Placental pericyte (primary cell): ENCODE measurements at places on chromosomes 5 and 9. TPM values are rescaled to one million over a fixed set of nuclear protein-coding genes. Genes with fewer than 3 reads are reported as not detected.

TRIM36 gene
- 1.8 and 2.9 TPM in 2 replicates for total RNA-seq

ABLIM3 gene
- 18.6 and 71.4 TPM in 2 replicates for total RNA-seq

TAS2R1 gene
- total RNA-seq, result 0.29 TPM in 1 of 2 replicates, not detected in the other

PLPP7 gene
- total RNA-seq, result 4.3 and 5.5 TPM in 2 replicates

VCAN gene
- 200 and 945 TPM in 2 replicates for total RNA-seq

TEX48 gene
- not detected in 2 replicates for total RNA-seq

NTNG2 gene
- 1.1 and 2.8 TPM in 2 replicates for total RNA-seq

NR6A1 gene
- total RNA-seq, result 0.66 and 0.72 TPM in 2 replicates

CDX1 gene
- total RNA-seq, result 0.22 and 0.57 TPM in 2 replicates

CDH6 gene
- total RNA-seq, result 5.7 TPM in 1 of 2 replicates, not detected in the other

NRARP gene
- total RNA-seq, result 0.43 TPM in 1 of 2 replicates, not detected in the other

MROH2B gene
- total RNA-seq, result not detected in 2 replicates
